Cortex of kidney (tissue), 1 donor: ENCODE measurements at places on chromosomes 11 and 22.

- DNase-seq = no peak
Observed at GRCh38 chr22:23764899-23765881, 2.4 kb downstream of the C22orf15 start.

DNA sequence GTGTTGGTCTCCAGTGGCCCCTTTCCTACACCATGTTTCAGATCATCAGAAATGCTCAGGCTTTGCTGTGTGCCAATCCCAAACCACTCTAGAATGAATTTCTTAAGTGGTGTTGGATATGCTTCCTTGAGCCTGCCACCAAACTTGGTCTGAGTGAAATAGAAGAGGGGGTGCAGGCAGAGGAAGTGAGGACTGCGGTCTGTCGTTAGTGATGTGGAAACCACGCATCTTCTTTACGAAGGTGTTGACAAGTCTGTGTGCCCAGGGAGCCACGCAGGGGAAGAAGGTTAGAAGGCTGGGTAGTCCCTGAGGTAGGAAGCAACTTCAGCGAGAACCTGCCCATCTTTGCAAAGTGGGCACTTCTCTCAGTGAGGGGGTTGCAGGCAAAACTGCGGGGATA, 187.4 kb upstream of the NAV2 start:
- no peak for DNase-seq

DNA sequence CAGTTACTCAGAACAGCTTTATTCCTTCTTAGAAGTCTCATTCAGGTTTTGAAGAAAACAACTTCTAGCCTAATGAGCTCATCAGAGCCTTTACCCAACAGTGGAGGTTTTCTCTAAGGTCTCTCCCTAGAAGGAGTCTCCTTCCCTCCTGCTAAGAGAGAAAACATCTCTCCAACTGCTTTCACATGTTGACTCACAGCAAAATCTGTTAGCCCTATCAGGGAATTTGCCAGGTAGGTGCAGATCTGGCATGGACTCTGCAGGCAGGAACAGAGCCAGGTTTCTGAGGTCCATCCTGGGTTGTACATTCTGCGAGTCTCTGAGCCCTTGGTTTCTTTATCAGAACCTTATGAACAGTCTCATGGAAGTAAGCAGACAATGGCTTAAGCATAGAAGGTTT, 214.4 kb downstream of the HIPK3 start:
- no peak for DNase-seq

DNA sequence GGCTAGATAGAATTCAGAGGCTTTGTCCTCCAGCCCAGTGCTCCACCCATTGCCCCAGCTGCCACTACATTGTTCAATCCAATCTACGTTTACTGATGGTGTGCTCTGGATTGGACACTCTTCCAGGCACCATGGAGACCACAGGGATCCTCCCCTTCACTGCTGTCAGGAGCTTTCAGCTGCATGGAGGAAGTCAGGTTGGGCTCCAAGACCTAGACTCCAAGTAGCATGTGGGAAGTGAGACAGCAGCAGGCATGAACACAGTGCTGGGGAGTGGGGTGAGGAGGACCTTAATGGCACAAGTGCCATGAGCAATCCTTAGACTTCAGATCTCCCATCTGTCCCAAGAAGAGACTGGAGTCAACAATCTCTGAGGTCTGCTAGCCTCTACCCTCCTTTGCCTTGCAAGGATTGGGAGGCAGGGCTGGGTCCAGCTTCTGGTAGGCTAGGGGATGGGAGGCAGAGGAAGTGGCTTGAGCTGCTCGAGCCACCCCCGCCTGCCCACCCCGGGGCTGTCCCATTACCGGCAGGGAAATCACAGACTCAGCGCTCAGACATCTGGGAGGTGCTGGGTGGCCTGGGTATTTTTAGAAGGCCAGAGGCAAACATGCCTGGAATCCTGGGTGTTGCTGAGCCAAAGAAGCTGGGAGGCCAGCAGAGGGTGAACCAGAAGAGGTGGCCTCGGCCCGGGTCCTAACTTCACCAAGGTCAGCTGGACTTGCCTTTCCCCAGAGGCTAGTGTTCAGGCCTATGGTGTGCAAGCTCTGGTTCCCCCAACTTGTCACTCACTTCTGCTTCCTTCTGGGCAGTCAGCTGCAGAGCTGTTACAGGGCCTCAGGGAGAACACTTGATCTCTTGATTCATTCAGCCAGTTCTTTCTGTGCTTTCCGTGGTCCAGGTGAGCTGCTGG, 15.2 kb upstream of the FCHSD2 start:
- DNase-seq = no peak

GRCh38 chr11:126059238-126059781, 3.4 kb downstream of the CDON start:
- no peak for DNase-seq

- no peak for DNase-seq
Observed at GRCh38 chr11:12642040-12642439, 32.2 kb upstream of the TEAD1 start.

GRCh38 chr11:75656044-75656727, 12.7 kb downstream of the MAP6 start:
- no peak for DNase-seq
